ENCODE measurements at places on chromosomes 5 and 9.

DNA sequence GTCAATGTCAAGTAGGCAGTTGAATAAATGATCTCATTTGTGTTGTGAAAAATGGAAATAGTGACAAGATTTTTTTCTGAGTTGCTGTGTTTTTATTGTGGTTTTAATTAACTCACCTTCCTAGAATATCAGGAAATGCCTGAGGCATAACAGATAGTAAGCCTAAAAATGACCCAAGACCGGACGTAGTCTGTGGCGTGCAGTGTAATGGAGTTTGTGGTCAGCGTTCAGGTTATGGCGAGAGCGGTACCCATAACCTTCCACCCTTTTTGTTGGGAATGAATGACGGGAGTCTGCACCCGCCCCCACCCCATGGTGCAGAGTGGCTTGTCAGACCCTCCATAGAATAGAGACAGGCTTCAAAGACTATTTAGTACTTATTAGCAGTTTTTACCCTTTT is 119.3 kb downstream of the GALNT10 start:
- DNase-seq = no peak

GRCh38 chr9:38622288-38622674 is 1.9 kb upstream of the ANKRD18A start:
- no peak for DNase-seq

DNA sequence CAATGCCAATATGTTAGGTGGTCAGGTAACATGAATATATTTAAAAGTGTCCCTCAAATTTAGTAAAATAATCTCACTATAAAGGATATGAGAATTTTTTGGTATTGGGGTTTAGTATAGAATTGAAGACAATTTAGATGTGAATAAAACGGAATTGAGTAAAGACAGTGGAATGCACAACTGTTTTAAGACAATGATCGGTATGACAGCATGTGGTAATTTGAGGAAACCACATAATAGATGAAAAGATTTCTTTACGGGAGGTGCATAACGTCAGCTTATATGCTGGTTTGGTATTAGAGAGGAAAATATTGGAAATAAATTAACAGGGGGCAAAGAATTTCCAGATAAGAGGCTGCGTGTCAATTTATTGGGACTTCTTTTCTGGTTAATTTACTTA is 1043.2 kb downstream of the CDH18 start:
- DNase-seq = no peak

DNA sequence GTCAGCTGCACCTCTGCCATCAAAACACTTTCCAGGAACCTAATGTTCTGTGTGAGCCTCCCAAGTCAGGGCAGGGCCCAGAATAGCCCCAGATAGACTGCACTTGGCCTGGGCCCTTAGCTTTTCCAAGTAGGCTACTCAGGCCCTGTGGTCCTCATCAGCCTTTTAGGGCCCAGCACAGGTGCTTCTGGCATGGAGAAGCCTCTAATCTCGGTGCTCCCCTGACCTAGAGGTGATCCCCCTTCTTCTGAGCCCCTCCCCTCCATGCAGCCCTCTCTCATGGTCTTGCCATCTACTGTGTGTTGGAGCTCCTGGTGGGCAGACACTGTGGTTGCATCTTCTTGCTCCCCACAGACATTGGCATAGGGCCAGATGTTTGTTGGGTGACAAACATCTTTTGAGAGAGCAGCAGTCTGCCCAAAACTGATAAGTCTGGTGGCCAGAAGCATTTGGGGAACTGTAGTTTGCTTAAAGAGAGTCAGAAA is 28.1 kb downstream of the FRMPD1 start:
- DNase-seq = no peak

DNA sequence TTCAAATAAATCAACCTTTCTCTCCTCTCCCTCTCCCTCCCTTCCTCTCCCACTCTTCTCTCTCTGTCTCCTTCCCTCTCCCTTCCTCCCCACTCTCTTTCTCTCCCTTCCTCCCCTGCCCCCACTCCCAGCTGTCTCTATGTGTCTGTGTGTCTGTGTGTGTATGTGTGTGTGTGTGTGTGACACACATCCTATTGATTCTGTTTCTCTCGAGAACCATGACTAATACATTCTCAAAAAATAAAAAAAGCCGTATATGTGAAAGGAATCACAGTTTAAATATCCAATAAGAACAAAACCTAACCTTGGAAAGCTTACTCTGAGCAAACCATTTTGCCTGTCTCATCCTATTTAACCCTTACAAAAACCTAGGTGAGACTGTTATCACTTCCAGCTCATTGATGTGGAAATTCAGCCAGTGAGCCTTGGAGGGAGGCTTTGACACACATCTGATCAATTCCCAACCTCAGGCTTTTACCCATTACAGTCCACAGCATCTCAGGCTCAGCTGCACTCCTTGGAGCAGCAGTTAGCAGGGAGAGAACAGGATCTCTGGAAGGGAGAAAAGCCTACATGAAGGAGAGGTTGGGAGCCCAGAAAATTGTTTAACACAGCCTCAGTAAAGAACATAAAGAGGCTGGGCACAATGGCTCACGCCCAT is 8.3 kb downstream of the HSD17B3 start:
- no peak for DNase-seq

- no peak for DNase-seq
Observed at GRCh38 chr9:9337129-9337528, 1275.7 kb downstream of the PTPRD start.

- DNase-seq = no peak
Observed at GRCh38 chr5:131609774-131610173, 25.3 kb downstream of the RAPGEF6 start.

DNA sequence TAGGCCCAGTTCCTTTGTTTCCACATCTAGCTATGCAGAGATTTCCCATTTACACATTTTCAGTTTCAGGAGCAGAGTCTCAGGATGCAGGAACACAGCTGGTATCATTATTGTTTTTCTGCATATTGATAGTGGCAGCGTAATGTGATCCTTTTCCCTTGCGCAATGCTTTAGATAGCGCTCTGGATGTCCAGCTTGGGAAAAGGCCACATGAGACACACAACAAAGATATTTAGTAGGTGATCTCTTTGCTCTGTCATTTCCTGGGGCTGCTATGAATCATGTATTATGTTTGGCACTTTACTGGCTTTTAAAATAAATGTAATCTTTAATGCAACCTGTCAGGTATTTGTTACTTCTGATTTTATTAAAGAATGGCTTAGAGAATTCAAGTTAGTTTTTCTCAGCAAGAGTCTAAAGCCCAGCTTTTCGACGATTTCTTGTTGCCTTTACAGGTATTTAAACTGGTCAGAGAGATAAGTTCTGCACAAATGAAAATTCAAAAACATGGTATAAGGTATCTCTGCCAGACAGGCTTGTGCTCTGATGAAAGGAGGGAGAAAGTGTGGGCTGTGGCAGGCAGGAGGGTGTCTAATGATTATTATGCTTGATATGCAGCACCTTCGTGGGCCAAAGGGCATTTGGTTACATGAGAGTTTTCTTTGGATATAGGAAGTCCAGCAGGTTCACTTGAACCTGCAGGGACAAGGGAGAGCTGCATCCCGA is 42.2 kb downstream of the PTTG1 start:
- no peak for DNase-seq

DNA sequence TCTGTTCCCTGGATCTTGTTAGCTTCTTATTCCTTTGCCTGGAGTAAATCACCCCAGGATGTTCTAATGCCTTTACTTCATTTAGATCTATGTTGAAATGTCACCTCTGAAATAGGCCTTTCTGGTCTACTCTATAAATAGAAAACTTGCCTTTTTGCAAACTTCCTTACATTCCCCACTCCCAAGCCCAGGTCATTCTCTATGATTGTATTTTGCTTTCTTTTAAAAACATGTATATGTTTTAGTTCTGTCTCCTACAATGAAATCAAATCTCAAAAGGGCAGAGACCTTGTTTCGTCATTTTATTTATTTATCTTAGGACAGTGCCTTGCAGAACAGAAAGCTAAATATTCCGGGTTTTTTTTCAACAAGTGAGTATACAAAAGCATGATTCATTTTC is 1657.7 kb upstream of the C9orf72 start:
- no peak for DNase-seq

GRCh38 chr9:93216073-93216365 is 32.1 kb downstream of the WNK2 start:
- no peak for DNase-seq

- no peak for DNase-seq
Observed at GRCh38 chr5:6542421-6543345, 90.2 kb downstream of the NSUN2 start.

- no peak for DNase-seq
Observed at GRCh38 chr5:88715503-88715902, 167.5 kb downstream of the MEF2C start.

All from stimulated activated CD8-positive, alpha-beta memory T cell treated with anti-CD3 and anti-CD28 coated beads, Interleukin-4, amount 100 ng/mL, for 1 hour (primary cell).